ENCODE measurements at places on chromosomes 12 and 14. TPM values are rescaled to one million over a fixed set of nuclear protein-coding genes. Genes with fewer than 3 reads are reported as not detected.

TOMM20L gene
- not detected for polyA plus RNA-seq

AQP5 gene
- not detected for polyA plus RNA-seq

- no peak for DNase-seq
Observed at GRCh38 chr14:25108959-25109358, 59.0 kb upstream of the STXBP6 start.

DNA sequence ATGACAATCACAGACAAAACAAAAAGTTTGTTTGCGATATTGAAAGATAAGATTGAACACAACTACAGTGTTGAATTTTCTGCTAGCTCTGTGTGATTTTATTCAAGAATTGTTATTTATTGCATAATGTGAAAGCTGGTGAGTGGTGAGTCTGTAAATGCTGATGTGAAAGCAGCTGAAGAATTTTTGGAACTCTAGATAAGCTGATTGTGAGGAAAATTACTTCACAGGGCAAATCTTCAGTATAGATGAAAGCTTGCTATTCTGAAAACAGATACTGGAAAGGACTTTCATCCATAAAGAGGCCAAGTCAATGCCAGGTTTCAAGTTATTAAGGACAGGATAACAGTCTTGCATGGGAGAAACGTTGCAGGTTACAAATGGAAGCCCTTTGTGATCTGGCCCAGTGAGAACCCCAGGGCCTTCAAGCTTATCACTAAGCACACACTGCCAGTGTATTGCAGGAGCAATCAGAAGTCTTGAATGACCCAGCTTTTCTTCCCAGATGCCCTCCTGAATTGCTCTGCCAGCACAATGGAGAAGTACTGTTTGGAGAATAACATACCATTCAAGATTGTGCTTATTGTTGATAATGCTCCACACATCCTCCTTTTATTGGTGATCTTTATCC is 153.7 kb downstream of the PCNX1 start:
- no peak for DNase-seq

DNA sequence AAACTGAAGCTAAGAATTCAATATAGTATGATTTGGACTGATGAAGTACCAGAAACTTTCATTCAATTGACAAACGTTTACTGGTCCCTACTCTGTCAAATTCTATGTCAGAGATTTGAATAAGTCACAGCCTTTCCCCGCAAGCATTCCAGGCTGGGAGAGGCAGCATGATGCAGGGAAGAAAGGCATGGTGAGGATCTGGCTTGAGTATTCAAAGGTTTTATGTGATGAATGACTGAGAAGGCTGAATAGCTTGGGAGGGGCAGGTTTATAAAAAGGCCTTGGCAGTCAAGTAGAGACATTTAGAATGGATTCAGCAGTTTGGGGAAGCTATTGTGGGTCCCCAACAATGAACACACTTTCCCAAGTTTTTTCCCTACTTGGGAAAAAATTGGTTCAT is 431.8 kb downstream of the DPF3 start:
- DNase-seq, result no peak

GDF3 gene
- not detected for polyA plus RNA-seq

ARHGEF40 gene
- polyA plus RNA-seq, result 8.7 TPM

CARMIL3 gene
- 0.76 TPM for polyA plus RNA-seq

TMED8 gene
- polyA plus RNA-seq, result 5.4 TPM

GRCh38 chr14:61972711-61973110 is 210.5 kb downstream of the SNAPC1 start:
- DNase-seq, result no peak

GRCh38 chr12:51432921-51433320 is 8.3 kb downstream of the SLC4A8 start:
- no peak for DNase-seq

- DNase-seq, result no peak
Observed at GRCh38 chr12:122437656-122438121, 15.2 kb upstream of the CLIP1 start.

GRCh38 chr14:72213424-72213823 is 281.2 kb downstream of the RGS6 start:
- DNase-seq, result no peak

- DNase-seq, result no peak
Observed at GRCh38 chr14:51472881-51473280, 178.8 kb upstream of the FRMD6 start.

- no peak for DNase-seq
Observed at GRCh38 chr14:51880835-51881580, 20.6 kb downstream of the GNG2 start.

BIN2 gene
- not detected for polyA plus RNA-seq

DNA sequence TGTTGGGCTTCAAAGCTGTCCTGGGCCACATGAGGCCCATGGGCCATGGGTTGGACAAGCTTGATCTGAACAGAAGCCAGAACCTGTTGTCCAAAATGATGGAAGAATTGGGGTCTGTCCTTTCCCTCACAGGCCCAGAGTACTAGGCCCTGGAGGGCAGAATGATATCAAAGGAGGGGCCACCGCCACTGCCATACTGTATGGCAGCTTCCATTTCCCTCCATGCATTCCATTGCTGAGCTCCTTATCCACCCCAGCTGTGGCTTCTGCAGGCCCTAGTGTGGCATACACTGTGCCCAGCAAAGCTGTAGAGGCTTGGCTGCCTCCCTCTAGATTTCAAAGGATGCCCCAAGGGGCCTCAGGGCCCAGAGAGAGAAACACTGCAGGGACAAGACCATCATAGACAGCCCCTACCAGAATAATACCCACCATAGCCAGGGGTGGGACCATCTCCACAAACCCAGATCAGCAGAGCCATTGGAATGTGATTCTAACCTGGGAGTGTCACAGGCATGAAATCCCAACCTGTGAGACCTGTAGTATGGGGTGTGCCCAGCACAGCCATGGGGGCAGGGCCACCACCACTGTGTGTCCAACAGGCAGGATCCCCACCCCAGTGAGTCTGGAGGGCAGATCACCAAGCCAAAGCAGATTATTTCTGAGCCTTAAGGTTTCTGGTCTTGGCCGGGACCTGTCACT is 61.4 kb upstream of the BEGAIN start:
- DNase-seq, result no peak

- DNase-seq, result no peak
Observed at GRCh38 chr14:72824051-72824450, 69.8 kb downstream of the DPF3 start.

- no peak for DNase-seq
Observed at GRCh38 chr14:72808564-72808963, 85.3 kb downstream of the DPF3 start.

GRCh38 chr14:104680806-104681688 is 8.4 kb upstream of the INF2 start:
- DNase-seq, result no peak

- DNase-seq, result no peak
Observed at GRCh38 chr12:51191516-51192283, 18.8 kb upstream of the TFCP2 start.
